Cerebellum (tissue), 4 donors: ENCODE measurements at places on chromosomes 7 and 10.

- DNase-seq: no peak
Observed at GRCh38 chr7:45122975-45123860, 11.7 kb upstream of the TBRG4 start.

GRCh38 chr7:79268730-79269129 is 184.7 kb downstream of the MAGI2 start:
- no peak for DNase-seq

GRCh38 chr7:31864646-31865045 is 177.6 kb downstream of the PPP1R17 start:
- no peak for DNase-seq

GRCh38 chr7:8627325-8627724 is 193.9 kb downstream of the NXPH1 start:
- DNase-seq: no peak

DNA sequence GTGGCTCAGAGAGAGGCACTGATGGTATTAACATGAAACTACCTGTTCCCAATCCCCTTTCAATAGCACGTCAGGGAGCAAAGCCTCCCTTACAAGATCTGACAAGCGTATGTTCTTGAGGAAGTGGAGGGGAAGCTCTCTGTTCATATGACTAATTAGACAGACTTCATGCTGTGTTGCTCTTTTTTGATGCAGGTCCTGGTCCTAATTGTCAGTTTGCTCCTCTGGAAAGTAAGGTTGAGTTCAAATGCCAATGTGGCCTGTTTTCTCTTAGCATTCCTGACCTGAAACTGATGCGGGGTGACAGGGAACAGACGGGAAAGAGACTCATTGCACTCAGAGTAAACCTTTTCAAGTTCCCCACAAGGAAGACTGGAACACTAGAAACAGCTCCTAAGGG is 27.0 kb upstream of the TBX20 start:
- DNase-seq: no peak
